Activated T-helper 9 cell treated with anti-CD3 and anti-CD28 coated beads, Interleukin-2, amount 50 U/mL, for 16 hours (primary cell): ENCODE measurements at places on chromosomes 6 and 20.

DNA sequence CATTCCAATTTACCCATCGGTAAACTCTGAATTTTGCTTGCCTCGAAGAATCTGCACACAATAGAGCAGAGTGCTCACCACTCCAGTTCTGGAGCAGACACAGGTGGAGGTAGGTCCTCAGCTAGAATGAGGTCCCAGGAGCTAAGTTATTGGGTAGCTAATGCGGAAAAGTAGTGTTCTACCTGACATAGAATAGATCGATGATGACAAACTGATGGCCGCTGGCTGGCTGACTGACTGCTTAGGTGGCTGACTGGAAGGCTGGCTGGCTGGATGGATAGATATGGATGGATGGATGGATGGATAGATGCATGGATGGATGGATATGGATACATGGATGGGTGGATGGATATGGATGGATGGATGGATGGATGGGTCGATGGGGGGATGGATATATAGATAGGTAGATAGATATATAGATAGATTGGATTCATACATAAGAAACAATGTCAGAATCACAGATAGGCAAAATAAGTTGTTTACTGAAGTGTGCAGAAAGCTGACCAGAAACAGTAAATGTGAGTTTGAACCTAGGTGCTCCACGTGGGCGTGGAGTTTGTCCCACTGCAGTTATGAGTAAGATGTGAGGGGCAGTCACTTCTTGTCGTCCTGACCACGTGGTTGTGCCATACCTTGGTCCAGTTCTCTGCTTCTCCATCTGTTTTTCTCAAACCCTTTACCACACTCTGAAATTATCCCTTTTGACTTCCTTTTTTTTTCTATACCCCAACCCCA is 62.1 kb downstream of the TBXT start:
- no peak for DNase-seq

DNA sequence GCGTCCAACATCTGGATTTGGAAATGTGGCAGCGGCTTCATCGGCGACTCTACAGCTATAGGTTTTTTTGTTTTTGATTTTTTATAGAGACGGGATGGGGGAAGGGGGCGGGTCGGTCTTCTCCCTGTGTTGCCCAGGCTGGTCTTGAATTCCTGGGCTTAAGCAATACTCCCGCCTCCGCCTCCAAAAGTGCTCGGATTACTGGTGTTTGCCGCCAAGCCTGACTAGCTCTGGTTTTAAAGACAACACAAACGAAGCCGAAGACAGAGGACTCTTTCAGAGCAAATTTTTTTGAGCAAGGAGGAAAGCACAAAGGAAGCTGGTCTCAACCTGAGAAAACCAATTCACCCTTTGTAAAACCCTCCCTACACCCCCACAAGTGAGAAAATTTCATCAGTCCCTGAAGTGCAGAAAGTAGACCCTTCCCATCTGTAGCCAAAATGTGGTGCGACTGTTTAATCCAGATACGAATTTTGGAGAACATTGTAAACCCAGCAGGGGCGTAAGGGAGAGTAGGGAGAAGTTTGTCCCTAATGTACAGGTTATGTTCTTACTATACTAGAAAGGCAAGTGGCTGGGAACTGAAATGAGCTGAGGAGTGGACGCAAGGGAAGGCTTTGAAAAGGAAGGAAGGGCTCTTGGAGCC is 185.9 kb downstream of the TRIM27 start:
- no peak for DNase-seq

- DNase-seq: no peak
Measured at GRCh38 chr6:37115236-37115895, 54.6 kb upstream of the PIM1 start.

DNA sequence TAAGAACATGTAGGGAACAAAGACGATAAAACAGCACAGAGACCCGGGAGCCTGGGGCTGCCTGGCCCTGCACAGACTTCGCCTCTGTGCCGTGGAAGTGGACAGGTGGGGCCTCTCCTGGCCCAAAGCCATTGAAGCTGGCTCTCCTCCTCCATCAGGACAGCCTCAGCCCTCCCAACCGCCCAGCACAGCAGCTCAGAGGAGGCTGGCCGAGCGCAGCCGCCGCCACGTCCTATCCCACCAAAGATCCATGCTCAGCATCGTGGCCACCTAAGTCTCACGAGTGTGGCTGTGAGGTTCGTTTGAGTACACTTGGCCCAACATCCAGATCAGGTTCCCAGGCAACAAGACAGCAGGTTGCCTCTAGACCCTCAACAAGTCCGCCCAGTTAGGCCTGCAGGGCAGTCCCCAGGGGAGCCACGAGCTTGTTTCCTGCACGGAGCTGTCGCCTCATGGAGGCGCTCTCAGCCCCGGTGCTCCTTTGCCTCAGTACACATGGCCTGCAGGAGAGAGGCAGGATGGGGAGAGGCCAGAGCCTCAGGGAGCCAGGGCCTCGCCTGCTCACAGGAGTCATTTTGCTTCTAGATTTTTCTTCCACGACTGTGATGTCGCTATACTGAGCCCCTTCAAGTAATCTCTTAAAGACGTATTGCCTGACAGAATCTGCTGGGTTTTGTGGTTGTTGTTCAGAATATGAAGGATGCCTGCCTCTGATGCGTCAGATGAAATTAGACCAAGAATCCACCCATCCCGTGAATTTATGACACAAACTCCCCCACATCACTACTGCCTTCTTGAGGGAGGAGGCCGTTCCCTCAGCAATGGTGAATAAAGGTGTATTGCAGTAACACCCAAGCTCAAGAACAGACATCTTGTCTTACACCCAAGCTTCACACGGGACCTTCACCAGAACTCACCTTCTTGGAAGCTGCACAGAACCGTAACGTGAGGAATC is 102.7 kb downstream of the RNASET2 start:
- no peak for DNase-seq

DNA sequence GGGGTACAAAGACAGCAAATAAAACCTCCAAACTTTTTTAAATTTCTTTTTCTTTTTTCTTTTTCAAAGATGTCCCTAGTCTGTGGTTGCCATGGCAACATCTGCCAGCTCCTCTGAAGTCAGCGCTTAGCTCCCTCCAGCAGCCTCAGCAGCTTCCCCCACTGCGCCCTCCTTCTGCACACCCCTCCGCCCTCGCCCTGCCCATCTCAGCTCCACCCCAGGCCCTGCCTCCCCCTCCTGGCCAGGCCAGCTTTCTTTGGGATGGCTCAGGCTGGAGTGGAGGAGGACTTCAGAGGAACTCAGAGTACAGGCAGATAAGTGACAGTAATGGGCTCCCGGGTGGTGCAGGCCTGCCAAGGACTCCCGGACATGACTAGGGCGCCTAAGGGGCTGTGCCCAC is 104.6 kb downstream of the LRFN2 start:
- no peak for DNase-seq

GRCh38 chr6:154246723-154247118 is 109.9 kb downstream of the IPCEF1 start:
- DNase-seq: no peak

- no peak for DNase-seq
Measured at GRCh38 chr20:39253051-39253755, 291.1 kb downstream of the DHX35 start.

GRCh38 chr6:26390531-26390930 is 7.6 kb downstream of the BTN2A2 start:
- DNase-seq: no peak
